ENCODE measurements at places on chromosomes 4 and X.

DNA sequence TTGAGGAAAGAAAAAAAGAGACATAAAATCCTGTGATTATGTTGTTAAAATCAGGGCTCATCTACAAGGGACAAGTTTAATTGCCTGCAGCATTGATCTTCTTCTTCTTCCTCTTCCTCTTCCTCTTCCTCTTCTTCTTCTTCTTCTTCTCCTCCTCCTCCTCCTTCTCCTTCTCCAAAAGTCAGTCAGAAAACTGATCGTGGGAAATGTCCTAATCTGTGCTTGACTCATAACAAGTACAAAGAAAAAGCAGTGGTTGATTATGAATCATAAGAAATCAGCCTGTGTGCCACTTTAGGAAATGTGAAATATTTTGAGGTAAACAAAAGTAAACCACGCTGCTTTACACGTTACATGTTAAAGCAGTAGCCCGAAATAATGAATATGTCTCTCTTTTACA is 2.7 kb upstream of the ATP10D start:
- DNase-seq: peak; percentile 60

DNA sequence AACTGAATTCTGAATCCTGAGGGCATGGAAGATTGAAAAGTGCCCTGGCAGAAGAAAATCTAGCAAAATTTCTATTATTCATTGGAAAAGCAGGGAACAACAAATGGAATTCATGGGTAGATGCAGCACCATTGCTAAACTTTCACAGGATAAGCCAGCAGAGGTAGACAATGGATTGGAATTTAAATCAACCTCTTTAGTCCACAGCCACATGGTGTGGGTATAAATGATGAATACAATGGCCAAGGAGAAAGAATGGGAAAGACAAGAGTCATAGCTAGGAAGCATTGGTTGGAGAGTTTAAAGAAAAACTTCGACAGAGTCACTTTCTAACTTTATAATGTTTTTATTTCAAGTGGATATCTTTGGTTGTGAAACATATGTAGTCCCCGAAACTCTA is 332.8 kb upstream of the PUDP start:
- no peak for DNase-seq

DNA sequence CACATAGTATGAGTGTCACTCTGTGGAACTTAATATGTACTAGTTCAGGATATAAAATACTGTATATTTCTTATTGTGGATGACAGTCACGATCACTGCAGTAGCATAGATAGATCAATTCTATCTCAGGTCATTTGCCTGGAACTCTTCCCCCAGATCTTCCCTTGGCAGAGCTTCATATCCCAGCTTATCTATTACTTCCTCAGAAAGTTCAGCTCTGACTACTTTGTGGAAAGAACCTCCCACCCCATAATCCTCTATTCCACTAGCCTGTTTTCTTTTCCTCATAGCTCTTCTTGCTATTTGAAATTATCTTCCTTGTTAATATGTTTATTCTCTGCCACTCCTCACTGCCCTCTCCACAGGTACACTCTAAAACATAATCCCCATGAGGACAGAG is 10.9 kb downstream of the FAM241A start:
- DNase-seq: no peak

DNA sequence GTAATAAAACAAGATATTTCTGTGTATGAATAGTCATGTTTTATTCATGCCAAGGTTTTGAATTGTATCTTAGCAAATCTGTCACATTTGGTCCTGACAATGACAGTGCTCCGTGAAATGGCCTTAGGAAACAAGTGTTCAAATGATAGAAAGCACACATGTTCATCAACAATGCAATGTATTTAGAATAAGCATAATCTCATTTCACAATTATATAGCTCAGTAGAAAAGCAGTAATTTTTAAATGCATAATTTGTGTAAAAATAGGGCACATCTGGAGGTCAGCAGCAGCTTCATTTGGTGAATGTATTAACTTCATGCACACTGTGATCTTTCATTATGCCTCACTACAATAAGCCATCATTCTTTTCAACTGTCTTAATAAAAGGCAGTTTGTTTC is 380.4 kb downstream of the GPM6A start:
- DNase-seq: no peak

DNA sequence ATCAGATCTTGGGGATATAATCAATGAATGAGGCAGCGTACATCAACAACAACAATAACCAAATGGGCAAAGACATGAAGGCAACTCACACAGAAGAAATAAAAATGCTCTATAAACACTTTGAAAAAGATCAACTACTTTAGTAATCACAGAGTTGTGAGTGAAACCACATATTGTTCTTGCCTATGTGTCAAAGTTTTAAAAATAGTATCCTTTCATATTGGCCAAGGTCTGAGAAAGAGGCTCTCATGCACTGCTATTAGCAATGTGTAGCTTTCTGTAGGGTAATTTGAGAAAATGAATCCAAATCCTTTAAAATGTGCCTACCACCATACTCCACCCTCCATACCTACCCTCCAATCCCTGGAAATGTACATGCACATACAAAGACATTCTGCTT is 25.0 kb downstream of the COQ2 start:
- no peak for DNase-seq

GRCh38 chr4:82775243-82775642 is 23.4 kb downstream of the SCD5 start:
- no peak for DNase-seq

- DNase-seq: peak; percentile 78
Measured at GRCh38 chr4:150297861-150298474, 219.7 kb downstream of the DCLK2 start.

GRCh38 chr4:82421796-82422560 is 8.3 kb downstream of the HNRNPDL start:
- no peak for DNase-seq

DNA sequence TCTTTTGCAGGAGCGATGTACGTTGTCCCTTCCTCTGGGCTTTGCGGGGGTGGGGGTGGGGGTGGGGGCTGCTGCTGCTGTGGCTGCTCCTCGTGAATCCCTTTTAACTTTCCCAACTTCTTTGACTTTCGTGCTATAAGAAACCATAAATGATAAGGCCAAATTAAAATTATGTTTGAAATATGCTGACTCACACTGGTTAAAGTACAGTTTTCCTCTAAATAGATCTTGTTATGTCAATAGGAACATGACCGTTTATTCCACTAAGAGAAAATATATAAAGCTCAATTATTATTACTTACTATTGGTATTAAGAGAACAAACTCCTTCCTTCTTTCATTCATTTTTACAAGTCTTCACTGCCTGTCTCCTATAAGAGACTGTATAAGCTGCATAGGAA is 287.4 kb downstream of the NR3C2 start:
- DNase-seq: no peak

- no peak for DNase-seq
Measured at GRCh38 chr4:169489306-169489705, 123.1 kb downstream of the NEK1 start.

- DNase-seq: no peak
Measured at GRCh38 chrX:38668771-38669170, 107.4 kb downstream of the TSPAN7 start.

DNA sequence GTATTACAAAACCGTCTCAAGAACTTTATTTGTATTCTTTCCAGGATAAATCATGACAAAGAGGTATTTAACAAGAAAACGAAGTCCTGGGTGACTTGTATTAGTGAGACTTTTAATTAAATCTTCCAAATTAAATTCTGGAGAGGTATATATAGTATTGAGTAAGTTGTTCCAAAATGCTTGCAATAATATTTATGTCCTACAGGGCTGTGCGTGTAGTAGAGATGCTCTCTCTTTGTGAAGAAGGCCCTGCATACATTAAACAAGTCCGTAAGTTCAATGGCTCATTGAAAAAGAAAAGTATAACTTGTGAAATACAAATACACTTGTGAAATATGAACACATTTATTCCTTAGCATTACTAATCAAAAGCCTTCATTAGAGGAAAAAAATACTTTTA is 211.4 kb downstream of the ARHGAP24 start:
- no peak for DNase-seq

DNA sequence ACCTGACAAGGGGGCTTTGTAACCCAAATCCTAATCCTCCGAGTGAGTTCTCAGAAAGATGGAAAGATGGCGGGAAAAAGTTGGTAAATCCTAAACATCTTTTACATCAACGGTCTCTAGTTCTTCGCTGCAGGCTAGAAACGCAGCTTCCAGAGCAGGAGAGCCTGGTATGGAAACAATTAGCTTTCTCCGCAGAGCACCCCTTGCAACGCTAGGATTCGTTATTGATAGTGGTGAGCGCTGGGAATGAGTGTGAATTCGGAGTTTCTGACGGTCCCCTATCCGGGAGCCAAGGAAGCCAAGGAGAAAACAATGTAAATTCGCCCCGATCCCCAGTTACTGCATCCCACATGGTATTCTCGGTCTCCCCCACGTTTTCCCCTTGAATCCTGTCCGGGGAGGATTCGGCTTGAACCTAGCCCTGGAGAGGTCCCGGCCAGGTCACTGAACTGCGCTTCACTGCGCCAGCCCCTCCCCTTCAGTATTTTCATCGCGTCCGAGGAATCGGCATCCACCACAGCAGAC is 4.7 kb upstream of the NEUROG2 start:
- no peak for DNase-seq

GRCh38 chr4:89166971-89167475 is 55.7 kb downstream of the TIGD2 start:
- no peak for DNase-seq

DNA sequence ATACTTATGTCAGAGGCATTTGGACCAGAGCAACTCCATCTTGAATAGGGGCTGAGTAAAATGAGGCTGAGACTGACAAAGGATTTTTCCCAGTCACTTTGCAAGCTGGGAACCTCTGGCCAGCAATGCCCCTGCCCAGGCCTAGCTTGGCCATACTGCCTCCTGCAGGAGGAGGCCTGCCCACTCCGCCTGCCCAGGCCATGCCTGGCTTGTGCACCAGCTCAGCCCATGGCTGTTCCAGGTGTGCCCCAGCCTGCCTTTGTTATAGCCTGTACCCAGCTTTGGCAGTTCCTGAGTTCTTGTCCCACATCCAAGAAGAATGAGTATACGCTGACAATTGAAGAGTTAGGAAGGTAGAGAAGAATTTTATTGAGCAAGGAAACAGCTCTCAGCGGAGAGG is 176.1 kb downstream of the AASDH start:
- DNase-seq: no peak

- no peak for DNase-seq
Measured at GRCh38 chrX:25427873-25428555, 412.2 kb upstream of the ARX start.

DNA sequence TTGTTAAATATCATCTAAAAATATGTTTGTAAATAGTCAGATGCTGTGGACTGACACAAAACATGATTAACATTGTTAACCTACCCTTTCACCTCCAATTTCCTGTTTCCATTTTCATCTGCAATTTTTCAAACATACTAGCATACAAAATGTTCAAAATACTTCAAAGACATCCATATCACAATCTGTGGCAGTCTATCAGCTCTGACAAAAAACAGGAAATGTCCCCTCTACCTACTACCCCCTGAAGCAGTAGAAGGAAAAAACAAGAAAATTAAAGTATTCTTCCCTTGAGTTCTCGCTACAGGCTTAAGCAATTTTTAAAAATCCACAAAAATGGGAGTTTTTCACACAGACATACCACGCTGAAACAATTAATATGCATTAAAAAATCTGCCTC is 108.2 kb upstream of the MCF2 start:
- DNase-seq: no peak

GRCh38 chr4:5524446-5525299 is 183.7 kb downstream of the EVC2 start:
- peak; percentile 65 for DNase-seq

DNA sequence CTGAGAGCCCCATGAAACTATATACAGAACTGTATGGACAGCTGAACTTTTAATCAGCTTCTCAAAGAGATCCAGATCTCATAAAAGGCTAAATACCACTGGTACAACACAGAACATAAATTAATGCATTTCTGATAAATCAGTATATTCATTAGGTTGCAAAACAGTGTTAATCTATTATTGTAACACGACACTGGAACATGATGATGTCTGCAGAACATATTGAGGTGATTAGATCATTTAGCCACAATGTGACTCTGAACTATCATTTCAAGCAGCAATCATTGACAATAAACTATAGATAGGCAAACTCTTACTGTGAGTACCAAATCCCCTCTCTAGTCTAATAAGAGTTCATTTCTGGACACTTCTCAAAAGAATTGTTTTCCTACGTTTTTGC is 50.3 kb downstream of the GASK1B start:
- DNase-seq: peak; percentile 57

- no peak for DNase-seq
Measured at GRCh38 chrX:23765449-23765848, 17.5 kb upstream of the SAT1 start.

DNA sequence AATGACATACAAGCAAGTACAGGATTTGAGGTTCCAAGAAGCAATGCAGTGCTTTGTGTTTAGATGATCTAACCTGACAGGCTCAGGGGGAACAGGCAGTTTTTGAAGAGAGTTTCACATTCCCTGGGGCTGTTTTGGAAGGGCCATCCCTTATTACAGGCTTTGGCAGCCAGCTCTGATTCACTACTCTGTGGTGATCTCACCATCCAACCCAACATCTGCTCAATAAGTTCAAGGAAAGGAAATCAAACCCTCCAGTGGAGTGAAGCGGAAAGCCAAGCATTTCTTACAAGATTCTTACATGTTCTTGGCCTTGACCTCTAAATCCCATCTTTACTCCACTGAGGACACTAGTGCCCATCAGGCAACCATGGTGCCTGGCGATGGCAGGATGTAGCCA is 7.5 kb downstream of the IDS start:
- DNase-seq: peak; percentile 19

DNA sequence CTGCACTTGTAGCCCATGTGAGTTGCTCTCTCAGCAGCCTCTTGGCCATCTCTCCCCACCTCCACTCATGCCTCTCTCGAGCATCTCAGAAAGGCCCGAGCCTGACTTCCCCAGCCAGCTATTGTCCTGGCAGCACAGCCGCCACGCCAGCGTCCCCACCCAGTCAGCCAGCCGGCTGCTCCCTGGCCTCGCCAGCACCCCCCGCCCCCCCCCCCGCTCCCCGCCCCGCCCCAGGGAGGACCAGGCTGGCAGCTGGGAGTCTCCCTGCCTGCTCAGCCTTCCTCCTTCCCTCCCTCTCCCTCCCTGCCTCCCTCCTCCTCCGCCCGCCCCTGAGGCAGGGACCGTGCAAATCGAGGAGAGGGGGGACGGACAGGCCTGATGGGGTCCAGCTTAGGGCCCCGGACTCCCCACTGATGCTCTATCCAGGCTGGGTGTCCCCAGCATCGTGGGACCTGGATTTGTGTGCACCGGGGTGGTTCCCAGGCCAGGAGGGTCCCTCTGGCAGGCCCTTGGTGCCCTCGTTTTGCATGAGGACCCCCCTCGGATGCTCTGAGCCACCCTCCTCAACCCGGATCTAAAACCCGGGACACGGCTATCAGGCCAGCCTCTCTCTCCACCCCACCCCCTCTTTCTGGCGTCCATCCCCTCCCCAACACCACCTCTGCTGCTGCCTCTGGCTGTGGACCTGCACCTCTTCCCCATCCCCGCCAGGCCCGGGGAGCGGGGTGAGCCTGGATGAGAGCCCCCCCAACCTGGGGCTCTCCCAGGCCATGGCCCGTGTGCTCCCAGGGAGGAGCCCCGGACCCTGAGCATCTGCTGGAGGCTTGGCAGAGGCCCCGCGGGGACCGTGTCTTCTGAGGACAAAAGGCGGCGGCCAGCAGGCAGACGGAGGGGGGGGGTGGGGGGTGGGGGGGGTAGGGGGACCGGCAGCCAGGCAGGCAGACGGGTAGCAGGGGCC is at the start of gene GPR173:
GPR173 (plus strand) TSS at position 621 of the 958 bp plus-strand sequence. CDS start 27,833 bp downstream, outside the sequence.
- DNase-seq: peak; percentile 62

GRCh38 chrX:1491851-1492349 is 39.2 kb upstream of the ASMTL start:
- DNase-seq: no peak

Data from fibroblast of villous mesenchyme (primary cell).